ENCODE measurements at places on chromosomes 5 and 9.

- DNase-seq: no peak
Measured at GRCh38 chr5:140347360-140347759, 957 bp upstream of the HBEGF start.

GRCh38 chr5:165263536-165263935, 1758.1 kb downstream of the MAT2B start:
- no peak for DNase-seq

- no peak for DNase-seq
Measured at GRCh38 chr5:76143884-76144283, 60.7 kb downstream of the SV2C start.

DNA sequence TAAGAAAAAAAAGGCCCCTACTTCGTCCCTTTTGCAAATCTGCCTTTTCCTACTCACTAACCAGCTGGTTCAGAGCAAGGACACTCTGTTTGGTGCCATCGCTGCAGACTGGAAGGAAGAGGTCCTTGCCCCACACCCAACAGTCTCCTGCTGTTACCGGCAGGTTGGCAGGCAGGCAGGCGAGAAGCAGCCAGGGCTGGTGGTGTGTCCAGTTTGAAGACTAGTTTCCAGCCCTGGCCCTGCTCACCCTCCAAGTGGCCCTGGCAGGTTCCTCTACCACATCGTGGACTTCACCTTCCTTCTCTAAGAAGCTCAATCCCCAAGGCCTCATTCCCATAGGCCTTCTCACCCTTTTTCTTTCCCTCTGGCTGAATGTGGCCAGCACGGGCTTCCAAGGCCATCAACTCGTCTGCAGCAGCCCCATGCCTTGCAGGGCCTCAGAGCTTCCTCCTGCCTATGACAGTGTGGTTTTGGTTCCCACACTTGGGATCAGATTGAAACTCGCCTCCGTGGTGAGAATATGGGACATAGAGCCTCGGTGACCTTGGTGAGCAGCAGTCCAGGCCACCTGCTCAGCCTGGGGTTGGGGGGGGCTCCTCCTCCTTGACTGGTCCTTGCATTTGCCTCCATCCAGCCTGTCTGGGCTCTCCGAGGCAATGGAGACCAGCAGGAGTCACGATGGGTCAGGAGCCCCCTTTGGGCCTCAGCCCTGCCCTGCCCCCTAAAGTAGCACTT, 22.9 kb downstream of the TGFBI start:
- no peak for DNase-seq

- DNase-seq: no peak
Measured at GRCh38 chr9:37198831-37199230, 78.5 kb downstream of the ZCCHC7 start.

DNA sequence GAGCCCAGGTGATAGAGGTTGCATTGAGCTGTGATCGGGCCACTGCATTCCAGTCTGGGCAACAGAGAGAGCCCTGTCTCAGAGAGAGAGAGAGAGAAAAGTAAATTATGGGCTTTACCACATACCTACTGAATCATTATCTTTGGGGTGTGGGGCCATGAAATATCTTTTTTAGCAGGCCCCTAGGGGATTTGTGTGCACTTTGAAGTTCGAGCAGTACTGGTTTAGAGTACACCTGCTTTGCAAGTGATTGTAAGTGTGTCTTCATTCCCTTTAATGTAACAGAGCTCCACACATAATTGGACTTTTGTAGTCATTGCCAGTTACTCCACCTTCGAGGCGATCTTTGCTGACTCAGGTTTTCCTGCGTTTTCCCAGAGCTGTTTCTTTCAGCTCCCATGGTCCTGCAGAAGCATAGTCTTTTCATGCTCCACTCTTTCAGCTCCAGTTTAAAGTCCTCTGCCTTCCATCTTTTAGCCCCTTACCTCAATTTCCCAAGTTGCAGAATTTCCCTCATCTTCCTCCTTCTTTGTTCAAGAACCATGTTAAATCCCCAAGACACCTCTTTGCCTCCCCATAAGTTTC, 24.0 kb upstream of the FRMPD1 start:
- no peak for DNase-seq

DNA sequence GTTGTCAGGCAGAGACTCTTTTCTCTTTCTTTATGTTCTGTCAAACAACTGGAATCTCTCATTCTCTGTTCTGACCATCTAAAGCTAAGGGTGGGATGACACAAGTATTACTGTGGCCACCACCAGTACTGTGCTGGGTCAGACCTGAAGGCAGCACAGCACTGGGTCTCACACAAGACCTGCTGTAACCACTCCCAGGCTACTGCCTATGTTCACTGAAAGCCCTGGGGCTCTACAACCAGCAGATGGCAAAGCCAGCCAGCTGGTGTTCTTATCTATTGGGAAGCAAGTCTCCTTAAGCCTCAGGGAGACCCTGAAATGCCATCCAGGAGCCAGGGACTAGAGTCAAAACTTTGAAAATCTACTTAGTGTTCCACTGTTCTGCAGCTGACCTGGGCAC, 189.5 kb downstream of the SLCO4C1 start:
- DNase-seq: no peak

GRCh38 chr9:117365438-117365837, 49.4 kb downstream of the ASTN2 start:
- DNase-seq: no peak

GRCh38 chr5:74956278-74956677, 90.1 kb upstream of the FAM169A start:
- DNase-seq: no peak
